Activated T-helper 1 cell treated with anti-CD3 and anti-CD28 coated beads, Interleukin-2, amount 50 U/mL, for 16 hours (primary cell): ENCODE measurements at places on chromosomes 7 and 10.

DNA sequence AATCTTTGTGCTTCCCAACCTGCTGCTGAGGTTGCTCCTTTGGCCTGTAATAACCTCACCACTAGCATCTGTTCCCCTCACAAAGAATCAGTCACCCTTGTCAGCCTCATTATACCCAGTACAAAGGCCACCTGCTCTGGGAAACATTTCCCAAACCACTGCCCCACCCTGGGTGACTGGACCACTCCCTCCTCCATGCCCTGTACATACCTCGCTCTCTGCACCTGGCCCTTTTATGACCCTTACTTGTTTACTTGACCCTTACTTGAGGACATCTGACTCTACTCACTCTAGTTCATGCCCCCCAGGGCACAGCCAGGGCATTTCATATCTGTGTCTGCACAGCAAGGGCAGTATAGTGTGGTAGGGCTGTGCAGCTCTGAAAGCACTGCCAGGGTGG is 21.4 kb upstream of the AOC1 start:
- no peak for DNase-seq

GRCh38 chr7:154336295-154336694 is 284.1 kb downstream of the DPP6 start:
- no peak for DNase-seq

GRCh38 chr10:42987121-42987541 is 89.7 kb upstream of the RET start:
- no peak for DNase-seq

- no peak for DNase-seq
Observed at GRCh38 chr10:73586583-73586984, 4.6 kb downstream of the USP54 start.
